ENCODE measurements at places on chromosomes 4 and X.
A peak's percentile ranks its signal among the peaks of the same experiment; 100 is the strongest.

DNA sequence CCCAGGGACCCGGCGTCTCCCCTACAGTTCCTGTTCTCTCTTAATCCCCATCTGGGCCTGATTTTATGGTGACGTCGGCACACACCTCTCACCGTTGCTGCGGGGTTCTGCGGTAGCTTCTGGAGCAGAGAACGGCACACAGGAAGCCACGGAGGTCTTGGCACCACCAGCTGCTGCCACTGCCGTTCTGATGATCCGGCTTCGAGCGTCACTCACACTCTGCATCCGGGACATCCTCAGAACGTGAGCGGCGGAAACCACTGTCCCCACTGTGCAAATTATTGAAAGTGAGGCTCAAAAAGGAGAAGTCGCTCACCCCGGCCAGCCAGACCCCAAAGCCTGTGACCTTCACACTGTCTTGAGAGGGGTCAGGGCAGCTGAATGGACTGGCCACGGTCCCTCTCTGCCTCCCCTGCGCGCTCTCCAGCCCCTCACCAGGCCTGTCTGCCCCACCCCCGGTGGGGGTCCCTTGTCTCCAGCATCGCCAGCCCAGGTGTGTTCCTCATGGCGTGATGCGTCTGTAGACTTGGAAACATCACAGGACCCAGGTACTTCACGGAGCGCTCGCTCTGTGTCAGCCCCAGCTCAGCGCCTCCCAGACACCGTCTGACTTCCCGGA is 201.1 kb downstream of the AFAP1 start:
- no peak for DNase-seq

- peak; percentile 38 for DNase-seq
These were observed 27.3 kb downstream of the RPS6KA6 start for GRCh38 chrX:84160736-84161135.

DNA sequence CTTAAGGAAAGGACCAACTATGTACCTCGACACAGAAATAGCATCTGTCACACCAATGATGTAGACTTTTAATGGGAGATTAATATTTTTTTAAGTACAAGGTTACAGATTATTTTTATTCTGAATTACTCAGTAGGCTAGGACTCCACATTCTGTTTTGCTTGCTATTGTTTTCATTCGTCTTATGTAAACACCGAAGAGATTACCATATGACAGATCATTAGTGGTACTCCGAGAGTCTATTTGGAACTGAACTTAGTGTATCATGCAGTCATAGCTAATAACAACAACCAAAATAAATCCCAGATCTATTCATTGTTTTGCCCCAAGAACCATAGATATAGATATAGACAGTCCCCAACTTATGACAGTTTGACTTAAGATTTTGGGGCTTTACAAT is 139.7 kb upstream of the SPRY1 start:
- no peak for DNase-seq

DNA sequence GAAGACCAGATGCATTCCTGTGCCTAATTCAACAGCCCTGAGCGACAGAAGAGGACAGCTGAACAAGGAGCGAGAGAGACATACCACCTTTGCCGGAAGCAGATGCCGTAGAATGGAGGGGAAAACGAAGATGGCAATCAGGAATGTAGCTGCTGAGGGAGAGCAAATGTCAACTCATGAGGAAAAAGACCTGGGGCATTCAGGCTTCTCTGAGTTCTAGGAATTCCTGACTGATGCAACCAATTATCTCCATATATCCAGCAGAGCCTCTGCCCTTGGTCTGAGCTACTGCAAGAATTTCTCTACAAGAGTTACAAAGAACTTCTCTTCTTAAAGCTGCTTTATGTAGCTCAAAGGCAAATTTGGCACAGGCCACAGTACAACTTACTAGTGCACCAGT is 40.5 kb upstream of the INPP4B start:
- no peak for DNase-seq

GRCh38 chr4:184100297-184100885 is 117.3 kb downstream of the ENPP6 start:
- peak; percentile 33 for DNase-seq

DNA sequence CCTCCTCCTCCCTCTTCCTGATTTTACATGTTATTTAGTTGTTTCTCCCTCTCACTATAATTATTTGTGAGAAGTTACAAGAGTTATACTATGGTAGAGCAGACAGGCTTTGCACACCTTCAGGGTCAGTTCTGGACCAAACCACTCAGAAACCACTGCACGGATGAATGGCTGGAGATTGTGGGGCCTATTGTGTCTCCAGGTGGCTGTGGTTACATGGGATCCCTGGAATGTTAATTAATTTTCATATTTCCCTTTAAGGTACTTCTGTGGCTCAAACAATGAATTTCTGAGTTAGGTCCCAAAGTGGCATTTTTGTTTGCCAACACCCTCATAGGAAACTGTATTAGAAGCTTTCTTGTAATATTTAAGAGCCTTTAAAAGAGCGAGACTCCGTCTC is 151.9 kb downstream of the BMPR1B start:
- no peak for DNase-seq

DNA sequence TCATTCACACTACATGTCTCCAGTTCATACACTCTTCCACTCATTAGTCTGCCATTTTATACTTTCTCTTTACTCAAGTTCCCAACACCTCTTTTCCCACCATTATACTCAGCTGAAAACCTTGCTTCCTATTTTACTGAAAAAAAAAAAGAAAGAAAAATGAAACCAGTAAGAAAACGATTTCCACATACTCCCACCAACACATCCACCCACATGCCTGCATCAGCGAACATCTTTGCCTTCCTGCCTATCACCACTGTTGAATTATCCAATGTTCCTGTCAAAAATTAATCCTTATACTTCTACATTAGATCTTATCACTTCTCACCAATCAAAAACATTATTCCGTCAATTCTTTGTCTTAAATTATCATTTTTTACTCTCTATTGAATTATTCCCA is 188.1 kb upstream of the FAM241A start:
- no peak for DNase-seq

DNA sequence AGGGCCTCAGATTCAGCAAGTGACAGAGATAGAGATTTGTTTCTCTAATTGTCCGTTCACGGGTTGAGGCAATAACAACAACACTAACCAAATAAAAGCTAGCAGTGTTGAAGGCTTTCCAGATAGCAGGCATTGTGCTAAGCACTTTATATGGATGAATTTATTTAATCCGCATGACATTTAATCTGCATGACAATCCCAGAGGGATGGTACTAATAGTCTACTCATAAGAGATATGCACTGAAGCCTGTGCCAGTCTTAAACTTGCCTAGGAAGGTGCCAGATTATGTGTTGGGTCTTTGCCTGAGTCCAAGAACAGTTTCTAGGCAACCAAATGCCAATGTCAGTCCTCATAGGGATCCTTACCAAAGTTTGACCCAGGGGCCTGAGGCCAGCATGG is 37.7 kb upstream of the FAT1 start:
- no peak for DNase-seq

- DNase-seq = peak; percentile 36
These were observed 5.5 kb downstream of the SEC31A start for GRCh38 chr4:82885410-82885809.

DNA sequence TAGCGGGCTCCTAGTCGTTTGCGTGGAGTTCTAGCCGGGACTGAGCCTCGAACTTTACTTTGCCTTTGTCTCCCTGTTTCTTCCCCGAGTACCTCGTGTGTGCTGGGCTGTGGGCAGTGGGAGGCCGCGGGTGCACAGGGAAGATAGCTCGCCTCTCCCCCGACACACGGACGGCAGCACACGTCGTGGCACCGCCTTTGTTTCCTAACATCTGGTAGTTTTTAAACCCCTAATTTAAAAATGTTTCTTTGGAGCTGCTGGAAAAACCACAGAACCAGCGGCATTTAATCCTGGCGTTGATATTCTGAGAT is 866 bp downstream of the RBM46 start:
- DNase-seq = no peak

- no peak for DNase-seq
These were observed 12.7 kb downstream of the SPRY1 start for GRCh38 chr4:123409334-123409733.

GRCh38 chr4:17068891-17069290 is 170.4 kb upstream of the LDB2 start:
- no peak for DNase-seq

DNA sequence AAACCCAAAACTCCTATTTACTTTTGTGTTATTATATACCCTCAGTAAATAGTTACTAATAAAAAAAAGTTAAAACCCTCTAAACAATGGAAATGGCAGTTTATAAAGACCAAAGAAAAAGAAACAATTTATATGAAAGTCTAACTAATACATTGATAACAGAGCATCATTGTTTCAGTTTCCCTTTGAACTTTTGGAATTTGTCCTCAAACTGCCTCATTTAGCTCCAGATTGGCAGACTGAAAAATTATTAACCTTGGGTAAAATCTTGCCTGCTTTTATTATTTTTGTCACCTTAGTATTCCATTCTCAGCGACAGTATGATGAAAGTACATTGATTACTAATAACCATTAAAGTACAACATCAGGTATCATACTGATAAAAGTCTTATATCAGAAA is 124.0 kb downstream of the PDE5A start:
- no peak for DNase-seq

- no peak for DNase-seq
These were observed 3.1 kb upstream of the CDK16 start for GRCh38 chrX:47215291-47215900.

GRCh38 chr4:27568952-27569319 is 708.3 kb downstream of the STIM2 start:
- DNase-seq = no peak

GRCh38 chr4:108834835-108835384 is 72.1 kb upstream of the ETNPPL start:
- peak; percentile 67 for DNase-seq

DNA sequence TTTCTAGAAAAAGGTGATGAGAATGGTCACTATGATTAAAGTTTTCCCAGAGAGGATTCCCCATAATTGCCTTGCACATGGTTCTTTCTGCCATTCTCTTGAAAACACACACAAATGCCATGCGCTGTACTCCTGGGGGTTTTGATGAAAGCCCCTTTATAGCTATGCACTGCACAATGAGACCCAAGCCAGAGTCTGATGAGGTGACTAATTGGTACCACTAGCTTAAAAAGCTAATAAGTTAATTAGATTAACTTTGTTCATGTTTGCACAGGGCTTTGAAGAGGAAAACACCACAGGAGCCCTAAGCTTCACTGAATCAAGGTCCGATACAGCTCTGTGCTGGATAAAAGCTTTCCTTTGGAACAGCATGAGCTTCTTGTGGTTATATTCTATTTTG is 132.2 kb downstream of the NKX6-1 start:
- DNase-seq = no peak

- no peak for DNase-seq
These were observed 249.9 kb upstream of the GRIA3 start for GRCh38 chrX:122934131-122934530.

DNA sequence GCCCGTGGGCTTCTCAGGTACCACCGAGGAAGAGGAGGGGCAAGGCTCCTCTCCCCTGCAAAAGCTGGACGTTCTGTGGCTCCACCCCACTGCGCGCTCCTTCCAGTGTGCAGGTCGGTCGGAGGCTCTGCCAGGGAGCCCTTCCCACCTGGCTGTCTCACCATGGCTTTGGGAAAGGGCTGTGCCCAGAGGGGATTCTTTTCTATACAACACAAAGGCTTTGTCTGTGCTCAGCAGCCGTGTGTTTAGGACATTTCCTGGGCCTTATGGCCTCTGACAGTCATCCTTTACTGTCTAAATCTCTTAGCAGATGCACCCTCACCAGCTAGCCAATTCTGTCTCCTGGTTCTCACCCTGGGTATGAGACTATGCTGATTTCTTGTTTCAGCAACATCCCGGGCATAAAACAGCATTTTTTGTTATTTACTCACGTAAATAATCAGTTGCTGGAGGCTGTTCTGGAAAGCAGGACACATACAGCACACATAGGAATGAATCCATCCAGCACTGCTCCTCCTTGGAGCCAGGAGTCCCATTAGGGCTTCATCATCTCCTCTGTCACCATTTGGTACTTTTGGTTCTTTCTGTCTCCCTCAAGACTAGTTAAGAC is 20.4 kb upstream of the ATXN3L start:
- DNase-seq = peak; percentile 50

DNA sequence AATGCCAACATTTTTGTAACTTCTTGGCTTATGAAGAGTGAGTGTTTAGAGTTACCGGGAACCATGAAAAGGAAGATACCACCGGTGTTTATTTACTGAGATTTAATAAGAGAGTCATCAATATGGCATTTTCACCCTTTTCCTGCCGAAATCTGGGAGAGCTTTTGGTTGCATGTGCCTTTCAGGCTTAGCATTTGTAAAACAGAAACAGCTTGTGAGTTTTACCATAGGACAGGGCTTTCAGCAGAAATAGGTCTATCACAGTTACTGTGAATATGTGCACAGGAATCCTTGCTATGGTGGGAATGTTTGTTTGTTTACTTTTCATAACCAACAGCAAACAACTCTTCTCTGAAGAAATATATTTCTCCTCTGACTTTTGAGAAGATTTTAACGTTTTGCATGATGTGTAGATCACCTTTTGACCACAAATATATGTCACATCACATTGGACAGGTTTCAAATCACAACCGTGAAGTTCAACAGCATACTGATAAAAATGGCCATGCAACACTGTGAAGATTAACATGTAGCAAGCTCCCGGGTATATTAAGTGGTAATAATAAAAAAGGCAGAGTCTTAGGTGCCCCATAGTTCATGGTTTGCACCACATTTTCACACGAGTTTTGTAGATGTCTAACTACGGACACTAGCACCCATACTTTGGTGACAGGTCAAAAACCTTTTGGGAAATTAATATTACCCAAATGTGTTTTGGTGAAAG is 21.3 kb downstream of the ARHGAP24 start:
- DNase-seq = peak; percentile 21

GRCh38 chrX:153959649-153960048 is 12.0 kb downstream of the HCFC1 start:
- no peak for DNase-seq

DNA sequence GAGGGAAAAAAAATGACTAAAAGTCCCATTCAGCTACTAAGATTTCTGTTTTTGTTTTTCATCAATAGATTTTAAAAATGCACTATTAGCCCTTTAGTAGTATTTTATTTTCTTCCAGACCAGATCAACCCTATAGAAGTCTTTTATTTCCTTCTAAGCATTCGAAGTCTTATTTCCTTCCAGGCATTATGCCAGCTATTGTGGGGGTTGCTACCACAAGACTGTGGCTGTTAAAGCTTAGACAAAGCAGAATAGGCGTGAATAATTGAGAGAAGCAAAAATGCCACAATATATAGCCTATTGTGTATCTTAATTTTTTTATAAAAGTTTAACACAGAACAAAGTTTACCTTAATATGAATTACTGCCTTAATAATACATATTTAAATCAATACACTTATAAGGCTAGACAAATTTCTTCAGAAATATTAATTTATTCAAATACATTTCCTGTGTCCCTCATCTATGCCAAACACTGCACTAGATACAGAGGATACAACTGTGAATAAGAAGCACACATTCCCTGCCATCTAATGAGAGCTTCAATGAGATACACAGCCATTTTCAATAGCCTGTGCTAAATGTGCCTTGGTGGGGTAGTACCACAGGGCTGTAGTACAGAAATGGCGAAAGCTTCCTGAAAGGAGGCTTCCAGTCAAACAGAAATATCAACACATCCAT is 33.1 kb downstream of the SLC10A7 start:
- no peak for DNase-seq
